Left renal cortex interstitium (tissue), 4 donors: ENCODE measurements at places on chromosomes 13 and 19. TPM values are rescaled to one million over a fixed set of nuclear protein-coding genes. Genes with fewer than 3 reads are reported as not detected.
A peak's percentile ranks its signal among the peaks of the same experiment; 100 is the strongest.

DNA sequence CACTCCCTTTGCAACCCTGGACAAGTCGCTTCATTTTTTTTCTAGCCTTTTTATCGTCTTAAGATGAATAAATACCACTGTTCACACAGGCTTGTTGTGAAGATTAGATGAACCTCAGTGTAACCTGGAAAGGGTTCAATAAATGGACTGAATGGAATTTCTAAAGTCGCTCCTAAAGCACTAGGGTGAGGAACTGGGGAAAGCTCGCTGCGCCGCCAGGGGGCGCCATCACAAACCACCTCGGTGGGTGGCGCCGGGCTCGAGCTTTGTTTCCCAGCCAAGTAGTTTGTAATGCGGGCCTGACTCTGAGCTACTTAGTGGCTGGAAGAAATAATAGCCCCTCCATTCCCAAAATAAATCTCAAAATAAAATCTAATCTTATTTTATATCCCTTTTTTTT, 2.2 kb upstream of the CEACAM6 start:
- no peak for DNase-seq

- DNase-seq, result no peak
Measured at GRCh38 chr19:29448046-29448445, 77.7 kb upstream of the VSTM2B start.

Gene ZNF560
- 0.76 TPM for polyA plus RNA-seq

Gene SHC2
- polyA plus RNA-seq, result 22.9 TPM

DNA sequence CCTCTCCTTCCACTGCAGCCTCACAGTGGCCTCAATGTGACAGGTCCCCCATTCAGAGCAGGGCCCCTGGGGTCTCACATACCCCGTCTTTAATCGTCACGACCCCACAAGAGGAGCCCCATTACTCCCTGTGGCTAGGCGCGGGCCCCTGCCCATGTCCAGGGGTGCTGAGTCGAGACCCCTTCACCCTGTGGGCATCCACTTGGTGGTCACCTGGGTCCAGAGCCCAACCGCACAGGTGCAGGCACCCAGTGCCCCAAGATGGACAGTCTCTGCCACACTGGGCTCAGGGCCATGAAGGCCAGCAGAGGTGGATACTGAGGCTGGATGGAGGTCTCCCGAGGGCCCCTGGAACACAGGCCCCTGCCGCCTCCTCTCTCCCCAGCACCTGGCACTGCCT, 3.0 kb downstream of the TMEM259 start:
- no peak for DNase-seq

- DNase-seq, result no peak
Measured at GRCh38 chr19:10736916-10737551, 19.2 kb downstream of the DNM2 start.

GRCh38 chr19:54464630-54465425, 1.2 kb upstream of the LENG9 start:
- no peak for DNase-seq

Gene OR7D2
- 0.08 TPM for polyA plus RNA-seq

DNA sequence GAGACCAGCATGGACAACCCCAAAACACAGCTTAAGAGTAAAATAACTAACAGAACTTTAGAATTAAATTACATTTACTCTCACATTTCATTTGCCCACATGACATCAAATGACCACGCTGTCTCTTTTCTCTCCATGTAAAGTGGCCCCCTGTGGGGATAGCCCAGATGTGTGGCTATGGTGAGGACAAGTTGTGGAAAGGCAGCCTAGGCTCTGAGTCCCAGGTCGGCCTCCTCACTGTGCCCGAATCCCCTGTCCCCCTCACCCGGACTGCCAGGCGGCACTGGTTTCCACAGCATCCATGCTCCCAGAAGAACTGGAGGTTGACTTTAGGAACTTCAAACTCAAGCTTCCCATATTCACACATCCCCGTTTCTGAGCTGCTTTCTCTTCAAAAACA, 111.8 kb upstream of the UQCRFS1 start:
- DNase-seq, result no peak

Gene TUBA3C
- polyA plus RNA-seq, result not detected

DNA sequence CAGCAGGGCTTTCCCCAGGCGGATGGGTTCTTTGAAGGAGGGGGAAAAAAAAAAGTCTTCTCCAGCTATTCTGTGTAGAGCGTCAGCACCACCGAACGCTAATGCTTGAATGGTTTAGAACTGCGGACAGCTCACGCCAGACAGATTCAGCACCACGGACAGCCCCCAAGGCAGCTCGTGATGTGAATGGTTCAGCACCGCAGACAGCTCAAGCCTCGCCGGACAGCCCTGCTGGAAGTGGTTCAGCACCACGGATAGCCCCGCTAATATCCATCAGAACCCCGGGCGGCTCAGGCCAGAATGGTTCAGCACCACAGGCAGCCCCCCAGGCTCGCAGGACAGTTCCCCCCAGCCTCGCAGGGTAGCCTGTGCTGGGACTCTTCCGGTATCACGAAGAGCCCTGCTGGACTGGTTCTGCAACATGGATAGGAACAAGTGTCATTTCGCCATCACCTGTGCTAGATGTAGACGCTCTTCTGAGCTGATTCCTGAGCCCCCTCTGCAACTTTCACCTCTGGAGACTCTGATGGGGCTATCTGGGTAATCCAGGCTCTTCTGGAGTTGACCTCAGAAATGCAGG, 4.9 kb upstream of the SMIM17 start:
- DNase-seq, result peak; percentile 70

DNA sequence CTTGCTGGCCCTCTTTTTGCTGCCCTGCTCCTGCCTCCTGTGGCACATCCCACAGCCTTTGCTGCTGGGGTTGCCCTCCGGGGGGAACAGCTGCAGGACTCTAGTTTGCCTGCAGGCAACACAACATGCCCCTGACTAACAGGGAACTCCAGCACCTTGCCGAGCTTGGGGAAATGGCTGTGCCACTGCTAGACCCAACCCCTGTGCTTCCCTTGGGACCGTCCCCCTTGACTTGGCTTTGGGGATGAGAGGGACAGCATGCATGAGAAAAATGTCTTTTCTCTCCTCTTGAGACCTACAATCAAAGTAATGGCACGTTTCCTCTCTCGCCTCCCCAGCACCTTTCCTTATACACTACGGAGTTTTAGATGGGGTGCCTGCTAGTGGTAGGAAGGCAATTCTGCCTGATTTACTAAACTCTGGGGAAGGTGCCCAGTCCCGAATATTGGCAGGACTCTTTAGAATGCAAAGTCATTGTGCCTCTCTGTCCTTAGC, 12.4 kb upstream of the VWA8 start:
- DNase-seq, result no peak

DNA sequence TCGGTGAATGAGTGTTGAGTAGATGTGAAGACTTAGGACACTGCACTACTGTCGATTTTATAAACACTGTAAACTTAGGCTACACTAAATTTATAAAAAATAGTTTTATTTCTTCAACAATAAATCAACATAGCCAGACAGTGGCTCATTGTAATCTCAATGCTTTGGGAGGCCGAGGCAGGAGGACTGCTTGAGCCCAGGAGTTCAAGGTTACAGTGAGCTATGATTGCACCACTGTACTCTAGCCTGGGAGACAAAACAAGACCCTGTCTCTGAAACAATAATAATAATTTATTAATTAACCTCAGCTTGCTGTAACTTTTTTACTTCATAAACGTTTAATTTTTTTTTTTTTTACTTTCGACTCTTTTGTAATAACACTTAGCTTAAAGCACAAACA, 34.4 kb downstream of the ATP7B start:
- DNase-seq, result no peak

GRCh38 chr13:30806784-30807183, 71.4 kb downstream of the ALOX5AP start:
- no peak for DNase-seq

DNA sequence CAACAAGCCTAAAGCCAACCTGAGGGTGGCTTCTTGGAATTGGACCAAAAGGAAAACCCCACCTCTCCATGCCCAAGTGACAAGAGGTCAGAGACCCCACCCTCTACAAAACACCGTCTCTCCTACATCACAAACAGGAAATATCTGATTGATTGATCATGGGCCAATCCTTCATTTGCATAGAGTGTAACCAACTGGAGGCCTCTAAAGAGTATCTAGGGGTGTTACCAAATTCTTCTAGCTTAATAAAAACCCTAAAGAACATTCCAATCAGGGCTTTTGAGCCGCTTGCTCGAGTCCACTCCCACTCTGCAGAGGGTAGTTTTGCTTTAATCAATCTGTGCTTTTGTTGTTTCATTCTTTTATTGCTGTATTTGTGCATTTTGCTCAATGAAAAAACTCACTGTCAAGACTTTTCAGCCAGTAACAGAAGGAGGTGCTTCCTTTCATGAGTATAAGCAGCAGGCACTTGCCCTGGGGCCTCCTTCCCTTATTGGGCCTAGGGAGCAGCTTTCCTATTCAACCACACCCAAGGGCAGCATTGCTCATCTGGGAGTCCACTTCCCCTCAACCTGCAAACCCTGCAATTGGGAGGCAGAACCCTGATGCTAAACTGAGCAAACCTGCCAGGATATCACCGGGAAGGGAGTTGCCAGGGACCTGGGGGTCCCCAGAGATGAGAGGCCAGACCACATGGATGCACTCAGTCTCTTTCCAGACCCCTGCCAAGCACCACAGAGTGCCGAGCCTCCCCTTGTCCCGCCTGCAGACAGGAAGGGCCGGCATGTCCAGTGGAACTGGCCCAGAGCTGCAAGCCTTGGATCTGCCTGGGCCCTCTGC, 154.3 kb upstream of the VSTM2B start:
- no peak for DNase-seq

Gene LRRC4B
- polyA plus RNA-seq, result 27.1 TPM

- DNase-seq, result no peak
Measured at GRCh38 chr19:38133319-38133718, 90.7 kb downstream of the DPF1 start.

DNA sequence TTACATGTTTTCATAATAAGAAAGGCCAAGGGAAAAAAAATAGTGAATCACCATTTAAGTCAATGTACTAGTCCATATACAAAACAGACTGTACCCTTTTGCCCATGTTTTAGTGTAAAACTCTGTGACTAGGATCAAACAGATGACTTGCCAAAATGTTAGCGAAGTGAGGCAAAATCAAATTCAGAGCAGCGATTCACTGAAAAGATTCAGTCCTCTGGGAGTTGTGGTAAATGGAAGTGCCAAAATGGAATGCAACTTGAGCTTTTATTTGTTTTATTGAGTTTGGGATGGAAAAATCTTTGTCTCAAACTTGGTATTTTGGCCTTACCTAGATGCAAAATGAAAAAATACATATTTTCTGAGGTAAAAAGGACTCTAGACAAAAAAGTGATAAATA, 9.1 kb downstream of the CDADC1 start:
- no peak for DNase-seq

DNA sequence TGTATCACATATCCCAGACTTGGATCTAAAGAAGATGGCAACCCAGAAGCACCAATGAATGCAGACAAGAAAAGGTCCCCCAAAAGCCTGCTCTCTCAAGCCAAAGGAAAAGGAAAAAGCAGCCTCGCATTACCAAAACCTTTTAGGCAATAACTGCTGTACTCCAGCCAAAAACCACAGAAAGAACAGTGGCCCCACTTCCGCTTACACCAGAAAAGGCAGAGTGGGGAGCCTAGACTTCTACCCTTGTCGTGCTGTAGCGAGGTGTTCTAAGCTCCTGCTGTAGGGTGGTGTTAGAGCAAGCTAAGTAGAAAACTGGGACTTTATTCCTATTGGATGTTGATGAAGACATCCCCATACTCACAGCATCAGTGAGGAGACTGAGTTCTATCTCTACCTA, 244.0 kb upstream of the RXFP2 start:
- no peak for DNase-seq

DNA sequence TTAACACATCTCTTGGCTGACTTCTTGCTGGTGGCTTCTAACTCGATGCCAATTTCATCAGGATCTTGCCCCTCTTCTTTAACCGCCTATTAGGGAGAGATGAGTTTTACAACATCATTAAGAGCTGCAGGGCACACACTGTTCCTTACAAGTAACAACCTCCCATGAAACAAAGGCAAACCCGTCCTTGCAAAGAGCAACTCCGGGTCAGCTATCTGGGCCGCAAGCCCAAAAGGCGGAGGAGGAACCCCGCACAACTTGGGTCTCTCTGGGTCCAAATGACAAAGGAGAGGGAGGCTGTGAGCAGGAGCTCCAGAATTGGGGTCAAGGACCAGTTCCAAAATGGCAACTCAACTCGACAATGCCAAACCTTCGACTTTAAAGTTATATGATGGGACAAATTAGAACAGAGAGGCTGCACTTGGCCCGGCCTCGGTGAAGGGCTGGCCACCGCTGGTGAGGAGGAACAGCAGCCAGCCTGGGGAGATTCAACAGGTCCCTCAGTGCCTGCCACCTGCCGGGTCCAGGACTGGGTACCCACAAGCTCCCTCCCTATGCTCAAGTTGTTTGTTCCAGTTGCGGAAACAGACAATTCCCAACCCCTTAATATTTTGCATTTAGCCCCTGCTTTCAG, 1.1 kb downstream of the SAFB2 start:
- DNase-seq, result no peak

DNA sequence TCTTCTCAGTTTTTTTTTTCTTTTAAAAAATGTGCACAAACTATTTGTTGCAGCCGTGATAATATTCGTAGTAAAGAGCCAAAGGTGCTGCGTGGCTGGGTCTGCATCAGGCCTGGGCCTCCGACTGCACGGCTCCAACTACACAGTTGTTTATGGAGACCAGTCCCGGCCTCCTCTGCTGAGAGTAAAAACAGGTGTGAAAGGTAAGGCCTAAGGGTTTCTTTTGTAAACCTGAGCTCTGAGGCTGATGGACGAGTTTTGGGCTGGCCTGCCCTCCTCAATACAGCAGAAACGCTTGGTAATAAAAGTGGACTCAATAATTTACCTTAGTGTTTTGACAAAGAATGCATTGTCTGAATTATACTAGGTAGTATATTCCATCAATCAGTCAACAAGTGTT, 3.9 kb downstream of the MBNL2 start:
- DNase-seq, result no peak

- DNase-seq, result no peak
Measured at GRCh38 chr19:41987141-41987860, 6.7 kb downstream of the ATP1A3 start.

Gene SHISA7
- polyA plus RNA-seq, result 0.18 TPM

DNA sequence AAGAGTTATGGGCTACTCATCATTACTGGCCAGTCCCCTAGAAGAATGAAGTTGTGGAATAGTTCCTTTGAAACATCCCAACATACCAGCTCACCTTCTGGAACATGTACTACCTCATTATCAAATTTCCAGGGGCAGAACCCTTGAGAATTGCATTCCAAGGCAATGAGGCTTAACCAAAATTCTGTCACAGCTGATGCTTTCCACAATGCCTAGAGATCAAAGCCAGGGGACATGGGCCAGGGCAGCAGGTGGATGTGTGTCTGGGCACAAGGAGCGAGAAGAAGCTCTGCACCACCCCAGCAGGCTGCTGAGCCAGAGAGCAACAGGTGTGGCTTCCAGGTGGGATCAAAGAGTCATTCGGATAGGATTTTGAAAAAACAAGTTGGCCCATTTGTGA, 362.1 kb downstream of the EFNB2 start:
- DNase-seq, result peak; percentile 73

GRCh38 chr13:33284916-33285315, 639 bp downstream of the STARD13 start:
- DNase-seq, result no peak

- DNase-seq, result no peak
Measured at GRCh38 chr19:46759206-46759605, 13.0 kb upstream of the STRN4 start.

- DNase-seq, result no peak
Measured at GRCh38 chr13:33537026-33537425, 251.5 kb upstream of the STARD13 start.

Gene SOX1
- polyA plus RNA-seq, result not detected
